ENCODE measurements at places on chromosomes 16 and 17. TPM values are rescaled to one million over a fixed set of nuclear protein-coding genes. Genes with fewer than 3 reads are reported as not detected.
A peak's percentile ranks its signal among the peaks of the same experiment; 100 is the strongest.

Gene XYLT1
- 15.0 TPM for total RNA-seq

Gene CES4A
- total RNA-seq: 1.8 TPM

Gene NPB
- total RNA-seq: 1.1 TPM

Gene RPA1
- total RNA-seq: 205 TPM

Gene KRTAP1-5
- not detected for total RNA-seq

- H3K4me3 ChIP-seq: peak overlapping the region; percentile 70
- H3K27ac ChIP-seq: peak overlapping the region; percentile 96
These were observed 16.1 kb downstream of the G6PC3 start for GRCh38 chr17:44086364-44087311.

DNA sequence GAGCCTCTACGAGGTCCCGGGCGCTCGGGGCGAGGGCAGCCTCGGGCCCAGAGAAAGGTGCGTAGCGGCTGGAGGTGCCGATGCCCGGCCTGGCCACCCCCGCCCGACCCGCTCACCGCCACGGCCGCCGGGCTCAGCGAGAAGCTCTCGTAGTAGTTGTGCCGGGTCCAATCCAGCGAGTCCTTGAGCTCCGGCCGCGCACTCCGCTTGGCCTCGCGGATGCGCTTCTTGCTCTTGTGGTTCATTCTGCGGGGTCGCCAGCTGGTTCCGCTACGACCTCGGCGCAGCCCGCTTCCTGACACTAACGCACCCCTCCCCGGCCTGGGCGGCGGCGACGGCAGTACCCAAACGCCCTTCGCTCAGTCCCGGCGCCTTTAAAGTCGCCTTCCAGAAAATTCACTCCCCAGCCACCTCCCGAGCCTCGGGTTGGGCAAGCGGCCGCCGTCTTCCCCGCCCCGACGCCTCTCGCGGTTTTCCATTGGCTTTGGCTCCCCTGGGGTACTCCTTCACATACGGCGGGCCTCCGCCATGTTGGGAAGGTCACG, at the start of gene JMJD6:
Gene JMJD6, minus strand, starts transcription at position 376 of the 545 bp plus-strand sequence. Its CDS starts 131 bp downstream, at position 245.
- H3K36me3 ChIP-seq: peaks cover 9% of the 10 kb centered on the region
- H3K4me3 ChIP-seq: peak within 1 kb of the TSS; percentile 99
- H3K27ac ChIP-seq: peak within 1 kb of the TSS; percentile 98
- H3K4me1 ChIP-seq: peaks cover 37% of the 10 kb centered on the region
- H3K27me3 ChIP-seq: no peaks in the 10 kb centered on the region

DNA sequence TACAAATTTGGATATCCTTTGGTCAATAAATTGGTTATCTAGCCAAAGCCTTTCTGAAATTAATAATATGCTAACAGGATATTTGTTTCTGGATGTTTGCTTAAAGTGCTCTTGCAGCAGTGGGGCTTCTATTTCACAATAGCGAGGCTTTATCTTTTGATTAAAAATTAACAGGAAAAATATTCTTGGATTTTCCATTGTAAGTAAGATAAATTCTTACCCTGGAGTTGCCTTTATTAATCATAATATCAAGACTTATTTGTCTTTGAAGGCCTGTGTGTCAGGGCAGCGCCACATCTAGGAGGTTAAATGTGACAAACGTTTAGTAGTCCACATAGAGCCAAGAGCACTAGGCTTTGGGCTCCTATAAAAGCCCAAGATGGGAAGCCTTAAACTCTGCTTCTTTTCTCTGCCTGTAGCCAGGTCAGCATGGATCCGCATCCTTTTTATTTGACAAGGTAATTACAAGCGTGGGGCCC, 5.3 kb downstream of the TMEM97 start:
- H3K36me3 ChIP-seq: peaks cover 15% of the 10 kb centered on the region
- no peaks in the 10 kb centered on the region for H3K27me3 ChIP-seq
- peak overlapping the region; percentile 27 for H3K4me3 ChIP-seq

DNA sequence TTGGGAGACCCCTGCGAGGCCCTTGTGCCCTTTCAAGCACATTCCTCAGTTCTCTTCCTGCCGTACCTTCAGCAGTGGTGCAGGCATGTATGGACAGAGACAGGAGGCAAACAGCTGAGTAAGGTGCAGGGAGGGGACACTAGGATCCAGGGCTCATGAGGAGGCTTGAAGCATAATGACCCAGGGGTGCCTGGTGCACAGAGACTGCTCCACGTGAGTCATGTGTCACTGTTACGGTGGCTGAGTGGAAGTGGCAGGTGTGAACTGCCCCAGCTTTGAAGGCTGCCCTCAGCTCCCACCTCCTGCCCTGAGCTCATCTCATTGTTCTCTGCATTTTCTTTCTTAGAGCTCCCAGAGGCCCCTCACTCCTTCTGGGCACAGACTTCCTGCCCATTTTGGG, 124.8 kb downstream of the NTN1 start:
- H3K27ac ChIP-seq: no peak overlapping the region
- H3K36me3 ChIP-seq: no peaks in the 10 kb centered on the region
- H3K4me1 ChIP-seq: peaks cover 24% of the 10 kb centered on the region
- no peak for DNase-seq
- H3K4me3 ChIP-seq: no peak overlapping the region
- H3K27me3 ChIP-seq: no peaks in the 10 kb centered on the region

DNA sequence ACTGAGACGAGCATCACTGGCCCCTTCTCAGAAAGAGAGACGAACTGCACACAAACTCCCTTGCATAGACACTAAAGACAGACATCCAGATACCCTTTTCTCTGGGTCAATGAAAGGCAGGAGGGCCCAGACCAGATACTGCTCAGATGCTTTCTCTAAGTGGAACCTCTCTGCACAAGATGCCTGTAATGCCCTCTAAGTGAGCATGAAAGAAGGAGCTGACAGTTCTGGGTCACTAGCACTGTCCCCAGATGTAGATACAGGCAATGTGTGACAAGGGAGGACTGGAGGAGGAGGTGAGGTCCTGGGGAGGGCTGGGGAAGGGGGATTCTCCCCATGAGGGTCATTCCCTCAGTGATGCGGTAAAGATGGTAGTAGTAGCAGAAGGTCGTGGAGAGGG, 501.0 kb upstream of the CDH11 start:
- H3K27me3 ChIP-seq: peaks cover 2% of the 10 kb centered on the region
- no peaks in the 10 kb centered on the region for H3K4me1 ChIP-seq
- H3K27ac ChIP-seq: peak overlapping the region; percentile 94
- no peaks in the 10 kb centered on the region for H3K36me3 ChIP-seq

GRCh38 chr16:23670137-23670776, 8.4 kb upstream of the PLK1 start:
- no peak overlapping the region for H3K27ac ChIP-seq
- no peak overlapping the region for H3K4me3 ChIP-seq
- no peaks in the 10 kb centered on the region for H3K4me1 ChIP-seq

GRCh38 chr16:15601212-15601879, 41.6 kb downstream of the MARF1 start:
- no peaks in the 10 kb centered on the region for H3K27me3 ChIP-seq
- H3K27ac ChIP-seq: no peak overlapping the region
- no peak overlapping the region for H3K4me3 ChIP-seq
- no peak for DNase-seq
- peaks cover 35% of the 10 kb centered on the region for H3K36me3 ChIP-seq

DNA sequence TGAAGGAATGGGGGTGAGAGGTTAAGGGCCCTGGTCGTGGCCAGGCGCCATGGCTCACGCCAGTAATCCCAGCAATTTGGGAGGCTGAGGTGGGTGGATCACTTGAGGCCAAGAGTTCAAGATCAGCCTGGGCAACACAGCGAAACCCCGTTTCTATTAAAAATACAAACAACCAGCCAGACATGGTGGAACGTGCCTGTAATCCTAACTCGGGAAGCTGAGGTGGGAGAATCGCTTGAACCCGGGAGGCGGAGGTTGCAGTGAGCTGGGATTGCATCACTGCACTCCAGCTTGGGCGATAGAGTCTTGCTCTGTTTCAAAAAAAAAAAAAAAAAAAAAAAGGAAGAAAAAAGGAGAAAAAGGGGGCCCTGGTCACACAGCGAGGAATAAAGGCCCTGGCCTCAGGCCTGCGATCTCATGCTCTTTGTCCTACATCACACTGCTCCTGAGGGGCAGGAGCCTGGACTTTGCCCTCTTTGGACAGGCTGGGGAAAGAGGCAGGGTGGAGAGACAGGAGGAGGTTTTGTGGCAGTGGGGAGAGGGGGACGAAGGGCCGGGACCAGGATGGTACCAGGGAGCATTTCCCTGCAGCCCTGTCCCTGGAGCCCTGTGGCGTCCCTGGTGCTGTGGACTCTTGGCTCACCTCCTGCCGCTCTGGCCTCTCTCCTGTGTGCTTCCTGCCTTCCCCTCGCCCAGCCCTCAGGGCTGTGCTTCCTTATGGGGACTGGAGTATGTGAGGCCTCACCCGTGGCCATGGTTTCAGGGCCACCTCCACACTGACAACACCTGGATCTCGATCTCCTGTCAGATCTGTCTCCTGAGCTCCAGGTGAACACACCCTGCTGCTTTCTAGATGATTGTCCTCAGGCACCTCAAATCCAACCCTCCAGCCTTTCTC, 19.7 kb upstream of the SLC25A19 start:
- H3K36me3 ChIP-seq: no peaks in the 10 kb centered on the region
- H3K4me3 ChIP-seq: no peak overlapping the region
- no peak for DNase-seq

GRCh38 chr16:79559532-79559931, 41.0 kb downstream of the MAF start:
- no peaks in the 10 kb centered on the region for H3K36me3 ChIP-seq
- no peak overlapping the region for H3K27ac ChIP-seq
- H3K27me3 ChIP-seq: no peaks in the 10 kb centered on the region
- H3K4me1 ChIP-seq: peaks cover 12% of the 10 kb centered on the region
- DNase-seq: no peak

DNA sequence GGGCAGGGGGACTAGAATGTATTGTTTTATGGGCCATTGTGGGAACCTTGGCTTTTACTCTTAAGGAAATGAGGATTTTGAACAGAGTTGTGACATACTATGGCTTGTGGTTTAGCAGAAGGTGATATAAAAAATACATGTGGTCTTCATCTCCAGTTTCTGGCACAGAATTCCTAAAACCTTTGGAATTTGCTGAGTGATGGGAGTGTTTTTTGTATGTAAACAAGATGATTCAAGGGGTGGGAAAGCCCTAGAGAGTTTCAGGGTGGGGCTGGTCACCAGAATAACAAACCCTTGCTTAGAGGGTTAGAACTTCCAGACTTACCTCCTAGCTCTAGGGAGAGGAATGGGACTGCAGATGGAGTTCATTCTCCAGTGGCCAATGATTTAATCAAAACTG, 316.1 kb downstream of the PHKB start:
- H3K27ac ChIP-seq: no peak overlapping the region
- peaks cover 18% of the 10 kb centered on the region for H3K4me1 ChIP-seq
- DNase-seq: no peak
- H3K36me3 ChIP-seq: peaks cover 8% of the 10 kb centered on the region
- H3K4me3 ChIP-seq: no peak overlapping the region
- H3K27me3 ChIP-seq: no peaks in the 10 kb centered on the region

DNA sequence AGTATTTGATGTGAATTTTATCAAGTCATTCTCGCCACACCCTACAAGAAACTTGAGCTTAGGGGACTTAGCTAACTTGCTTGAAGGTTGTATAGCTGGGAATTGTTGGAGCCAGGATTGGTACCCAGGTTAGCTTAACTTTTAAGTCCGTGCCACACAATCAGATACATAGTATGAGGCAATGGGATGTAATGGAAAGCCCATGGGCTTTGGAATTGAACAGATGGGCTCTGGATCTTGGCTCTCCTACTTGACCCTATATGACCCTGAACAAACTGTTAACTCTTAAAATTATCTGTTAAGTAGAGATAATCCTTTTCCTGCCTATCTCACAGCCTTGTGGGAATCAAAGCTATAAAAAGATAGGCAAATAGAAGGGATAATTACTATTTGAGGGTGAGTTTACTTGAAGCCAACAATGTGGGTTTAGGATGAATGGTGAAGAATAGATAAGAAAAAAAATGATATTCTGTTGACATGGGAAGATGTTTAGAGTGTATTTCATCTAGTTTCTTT, 51.9 kb upstream of the CACNG3 start:
- H3K4me1 ChIP-seq: no peaks in the 10 kb centered on the region
- DNase-seq: no peak
- H3K36me3 ChIP-seq: no peaks in the 10 kb centered on the region
- no peak overlapping the region for H3K27ac ChIP-seq

GRCh38 chr17:12070561-12070960, 49.9 kb downstream of the MAP2K4 start:
- no peaks in the 10 kb centered on the region for H3K27me3 ChIP-seq
- DNase-seq: no peak
- peaks cover 19% of the 10 kb centered on the region for H3K36me3 ChIP-seq
- no peak overlapping the region for H3K27ac ChIP-seq

Measured in neural crest cell (in vitro differentiated cells).